Stimulated activated CD4-positive, alpha-beta T cell treated with anti-CD3 and anti-CD28 coated beads, Interleukin-1b, Interleukin-23, amount 100 ng/mL, for 1 hour (primary cell): ENCODE measurements at places on chromosomes 7 and 10.

DNA sequence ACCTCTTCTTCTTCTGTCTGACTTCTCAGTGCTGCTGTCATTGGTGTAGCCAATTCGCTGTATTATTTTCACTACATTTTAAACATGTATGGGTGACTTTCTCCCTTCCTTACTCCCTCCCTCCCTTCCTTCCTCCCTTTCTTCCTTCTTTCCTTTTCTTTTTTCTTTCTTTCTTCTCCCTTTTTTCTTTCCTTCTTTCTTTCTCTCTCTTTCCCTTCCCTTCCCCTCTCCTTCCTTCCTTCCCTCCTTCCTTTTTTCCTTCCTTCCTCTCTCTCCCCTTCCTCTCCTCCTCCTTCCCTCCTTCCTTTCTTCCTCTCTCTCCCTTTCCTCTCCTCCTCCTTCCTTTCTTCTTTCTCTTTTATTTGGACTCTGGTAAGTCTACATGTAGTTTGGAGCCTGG lies 240.8 kb downstream of the GATA3 start:
- no peak for DNase-seq

- DNase-seq = no peak
These were observed 11.0 kb upstream of the ADD3 start for GRCh38 chr10:109996766-109997171.

DNA sequence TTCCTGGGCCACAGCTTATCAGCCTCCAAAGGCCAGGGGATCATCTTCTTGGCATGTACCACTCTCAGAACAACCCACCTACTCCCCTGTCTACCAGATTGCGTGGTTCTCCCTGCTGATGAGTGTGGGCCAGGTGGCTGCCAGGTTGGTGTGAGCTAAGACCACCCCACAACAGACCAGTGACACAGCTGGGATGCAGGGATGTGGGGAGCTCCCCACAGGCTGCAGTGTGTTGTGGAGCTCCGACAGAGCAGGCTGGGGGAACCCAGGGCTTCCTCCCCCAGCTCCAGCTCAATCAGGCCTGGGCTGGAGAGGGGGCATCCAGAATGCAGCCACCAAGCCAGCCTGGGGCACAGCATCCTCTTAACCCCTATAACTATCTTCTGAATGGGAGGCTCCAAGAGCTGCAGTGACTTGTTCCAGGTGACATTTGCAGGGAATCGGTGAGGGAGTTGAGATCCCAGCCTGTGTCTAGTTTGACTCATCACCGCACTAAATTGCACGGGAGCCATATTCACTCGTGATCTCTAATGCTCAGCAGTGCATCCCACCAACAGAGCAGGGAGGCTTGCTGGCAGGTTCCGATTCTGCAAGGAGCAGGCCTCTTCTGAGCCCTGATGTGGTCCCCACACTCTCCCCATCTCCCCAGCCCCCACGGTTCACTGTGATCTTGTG lies 596 bp upstream of the GDF2 start:
- DNase-seq = no peak

GRCh38 chr7:41696323-41696916 lies 6.5 kb downstream of the INHBA start:
- no peak for DNase-seq

- DNase-seq = no peak
These were observed 135.3 kb downstream of the ARHGAP22 start for GRCh38 chr10:48469516-48470020.

DNA sequence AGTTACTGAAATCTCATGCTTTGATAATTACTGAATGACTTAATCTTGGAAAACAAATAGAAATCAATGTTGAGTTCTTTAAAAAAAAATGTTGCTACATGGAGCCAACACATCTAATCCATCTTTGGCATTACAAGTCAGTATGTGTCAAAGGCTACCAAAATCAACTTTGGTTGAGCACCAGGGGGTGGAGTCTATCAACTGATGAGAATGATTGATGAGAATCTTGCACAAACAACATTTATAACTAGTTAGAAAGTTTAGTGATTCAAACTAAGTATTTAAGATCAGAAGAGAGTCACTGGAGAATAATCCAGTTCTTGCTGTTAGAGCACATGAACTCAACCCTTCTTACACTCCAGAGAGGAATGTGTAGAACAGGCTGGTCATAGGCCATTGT lies 70.5 kb upstream of the LRRC17 start:
- DNase-seq = no peak

DNA sequence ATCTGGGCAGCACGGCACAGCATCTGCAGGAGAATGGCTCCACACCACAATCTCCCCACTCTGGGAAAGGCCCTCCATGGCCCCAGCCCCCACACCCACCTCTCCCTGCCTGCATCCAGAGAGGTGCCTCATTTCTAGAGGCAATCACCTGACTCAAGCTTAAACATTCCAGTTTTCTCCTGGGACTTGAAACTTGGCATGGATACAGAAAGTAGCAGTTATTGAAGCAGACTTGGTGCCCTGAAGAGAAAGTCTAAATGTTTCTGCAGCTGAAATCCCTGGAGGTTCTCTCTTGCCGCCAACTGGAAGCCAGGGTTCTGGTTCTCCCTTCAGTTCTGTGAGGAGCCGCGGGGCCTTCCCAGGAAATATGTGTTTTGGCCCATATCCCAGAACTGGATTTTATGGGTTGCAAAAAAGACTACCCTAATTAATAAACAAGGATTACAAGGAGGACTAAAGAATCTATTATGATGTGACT lies 122.8 kb downstream of the SKIDA1 start:
- no peak for DNase-seq

DNA sequence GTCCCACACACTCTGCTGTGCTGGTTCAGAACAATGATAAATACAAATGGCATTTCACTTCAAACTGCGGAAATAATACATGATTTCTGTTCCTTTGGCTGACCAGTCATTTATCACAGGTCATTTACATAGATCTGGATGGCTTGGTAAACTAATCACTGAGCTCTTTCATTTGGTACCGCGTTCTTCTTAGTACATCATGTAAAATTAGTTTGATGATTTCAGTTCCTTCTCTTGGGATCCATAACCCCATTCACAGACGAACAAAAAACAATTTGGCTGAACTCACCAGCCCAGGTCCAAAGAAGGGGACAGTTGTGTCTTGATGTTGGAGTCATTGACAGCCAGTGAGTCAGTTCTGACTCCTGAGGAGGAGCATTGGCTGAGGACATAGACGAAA lies 689.8 kb downstream of the INHBA start:
- no peak for DNase-seq

GRCh38 chr7:66281678-66282590 lies 76.8 kb downstream of the TPST1 start:
- no peak for DNase-seq

DNA sequence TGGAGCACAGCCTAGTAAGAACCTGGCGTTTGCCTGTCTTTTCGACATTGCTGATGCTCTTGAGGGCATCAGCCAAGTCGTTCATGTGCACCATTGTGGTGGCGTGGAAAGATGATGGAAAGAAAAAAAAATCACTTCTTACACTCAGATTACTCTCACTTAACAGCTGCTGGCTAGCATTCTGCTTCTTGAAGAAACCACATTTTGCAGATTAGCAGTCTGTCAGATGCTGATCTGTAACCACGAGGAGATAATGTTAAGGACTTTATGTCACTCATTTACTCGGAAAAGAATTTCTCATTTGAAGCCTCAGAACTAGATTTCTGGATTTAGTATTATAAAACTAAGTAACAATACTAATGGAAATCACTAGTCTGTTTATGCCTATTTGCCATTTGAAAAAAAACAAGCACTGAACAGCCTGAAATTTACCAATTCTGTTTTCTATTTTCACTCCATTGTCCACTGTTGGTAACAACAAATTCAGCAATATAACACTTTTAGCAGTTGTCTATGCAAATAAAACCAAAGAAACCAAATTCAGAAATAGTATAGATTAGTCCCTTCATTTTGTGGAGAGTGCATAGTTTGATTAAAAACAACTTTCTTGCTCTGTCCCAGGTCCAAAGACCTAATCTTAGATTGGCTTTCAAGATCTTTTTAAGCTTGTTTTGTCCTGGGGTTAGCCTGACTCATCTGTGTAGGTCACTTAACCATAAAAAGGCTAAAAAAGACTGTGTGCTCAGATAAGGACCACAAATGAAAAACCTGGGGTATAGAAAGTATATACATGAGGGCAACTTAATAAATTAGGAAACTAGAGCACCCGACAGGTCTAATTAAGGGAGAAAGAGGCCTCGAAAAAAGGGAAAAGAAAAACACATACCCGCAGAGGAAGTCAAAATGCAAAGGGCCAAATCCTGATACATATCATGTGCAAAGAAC lies 67.5 kb downstream of the NT5C2 start:
- DNase-seq = no peak

DNA sequence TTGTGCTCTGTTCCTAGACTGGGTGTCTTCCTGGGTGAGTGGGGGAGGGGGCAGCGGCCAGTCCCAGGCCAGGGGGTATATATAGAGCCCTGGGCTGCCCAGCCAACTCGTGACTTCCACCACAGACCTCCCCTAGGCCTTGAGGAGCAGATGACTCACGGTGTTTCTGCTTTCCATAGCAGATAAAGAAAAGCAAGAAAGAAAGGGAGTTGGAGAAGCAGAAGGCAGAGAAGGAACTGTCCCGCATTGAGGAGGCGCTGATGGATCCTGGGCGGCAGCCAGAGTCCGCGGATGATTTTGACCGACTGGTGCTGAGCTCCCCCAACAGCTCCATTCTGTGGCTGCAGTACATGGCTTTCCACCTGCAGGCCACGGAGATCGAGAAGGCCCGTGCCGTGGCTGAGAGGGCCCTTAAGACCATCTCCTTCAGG lies 10.1 kb downstream of the CALHM2 start:
- DNase-seq = no peak

- no peak for DNase-seq
These were observed 170.8 kb downstream of the AUTS2 start for GRCh38 chr7:69768986-69769595.

GRCh38 chr7:117238937-117239336 lies 83.9 kb downstream of the WNT2 start:
- DNase-seq = no peak

DNA sequence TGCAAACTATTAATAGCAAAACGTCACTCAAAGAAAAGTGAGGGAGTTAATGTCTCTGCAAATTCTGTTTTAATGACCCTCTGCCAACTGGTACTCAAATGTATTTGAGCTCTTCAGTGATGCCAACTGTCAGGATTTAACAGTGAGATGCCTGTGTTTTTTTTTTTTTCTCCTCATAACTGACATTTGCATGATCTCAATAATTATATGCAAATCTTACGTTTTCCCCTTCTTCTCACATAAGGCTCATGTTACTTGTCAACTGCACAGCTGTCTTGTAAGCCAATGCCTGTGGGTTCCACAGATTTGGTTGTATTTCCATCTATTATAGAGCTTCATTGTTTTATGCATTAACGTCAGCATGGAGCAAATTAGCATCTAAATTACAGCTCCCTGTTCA lies 38.2 kb downstream of the PPP1R3A start:
- DNase-seq = no peak

- no peak for DNase-seq
These were observed 58.8 kb downstream of the PARP12 start for GRCh38 chr7:140003913-140004382.

- no peak for DNase-seq
These were observed 39.5 kb upstream of the ADGRA1 start for GRCh38 chr10:133048266-133048665.

- no peak for DNase-seq
These were observed 119.6 kb upstream of the ADO start for GRCh38 chr10:62684911-62685310.

DNA sequence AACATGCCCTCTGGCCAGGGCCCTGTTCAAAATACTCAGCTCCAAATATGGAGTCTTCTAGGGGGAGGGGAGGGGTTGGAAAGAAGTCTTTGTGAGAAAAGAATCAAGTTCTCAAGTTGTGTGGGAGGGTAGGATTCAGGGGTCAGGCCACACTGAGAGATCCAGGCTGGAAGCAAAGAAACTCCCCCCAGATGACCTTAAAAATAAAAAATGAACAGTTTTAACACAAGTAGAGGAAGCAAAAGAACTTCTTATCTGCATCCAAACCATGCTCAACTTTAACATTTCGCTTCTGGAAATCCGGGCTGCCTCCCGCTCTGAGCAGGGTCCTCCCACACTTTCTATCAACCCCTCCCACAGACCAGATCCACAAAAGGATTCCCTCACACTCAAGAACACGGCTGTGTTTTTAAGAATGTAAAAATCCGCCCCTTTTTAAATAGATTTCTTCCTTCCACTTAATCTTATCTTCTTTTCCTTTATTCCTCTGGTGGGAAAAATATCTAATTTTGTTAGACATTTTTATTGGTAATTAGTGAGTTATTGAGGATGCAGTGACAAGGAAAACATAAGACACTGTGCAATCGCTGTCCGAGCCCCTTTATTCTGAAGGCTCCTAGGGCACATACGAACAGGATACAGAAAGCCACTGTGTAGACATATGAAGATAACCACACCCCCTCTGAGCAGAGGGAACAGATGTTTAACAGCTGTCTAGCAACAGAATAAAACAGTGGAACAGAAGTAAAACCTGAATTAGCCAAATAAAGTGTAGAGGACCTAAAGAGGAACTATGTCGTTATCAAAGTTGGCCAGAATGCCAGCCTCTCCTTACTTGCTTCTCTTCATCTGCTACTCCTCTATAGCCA lies 43.8 kb downstream of the CYTH3 start:
- DNase-seq = no peak

DNA sequence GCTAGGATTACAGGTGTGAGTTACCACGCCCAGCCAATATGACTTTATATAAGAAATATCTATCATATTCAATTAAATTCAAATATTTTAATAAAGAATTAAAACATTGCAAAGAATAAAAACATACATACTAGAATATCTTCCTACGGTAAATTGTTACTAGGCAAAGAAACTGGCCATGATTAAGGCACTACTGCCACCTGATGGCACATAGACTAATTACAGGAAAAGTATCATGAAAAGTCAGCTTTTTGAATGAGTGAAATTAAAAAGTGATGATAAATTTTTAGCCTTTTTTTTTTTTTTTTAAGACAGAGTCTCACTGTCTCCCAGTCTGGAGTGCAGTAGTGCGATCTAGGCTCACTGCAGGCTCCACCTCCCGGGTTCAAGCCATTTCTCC lies 30.9 kb downstream of the MRPS33 start:
- no peak for DNase-seq

DNA sequence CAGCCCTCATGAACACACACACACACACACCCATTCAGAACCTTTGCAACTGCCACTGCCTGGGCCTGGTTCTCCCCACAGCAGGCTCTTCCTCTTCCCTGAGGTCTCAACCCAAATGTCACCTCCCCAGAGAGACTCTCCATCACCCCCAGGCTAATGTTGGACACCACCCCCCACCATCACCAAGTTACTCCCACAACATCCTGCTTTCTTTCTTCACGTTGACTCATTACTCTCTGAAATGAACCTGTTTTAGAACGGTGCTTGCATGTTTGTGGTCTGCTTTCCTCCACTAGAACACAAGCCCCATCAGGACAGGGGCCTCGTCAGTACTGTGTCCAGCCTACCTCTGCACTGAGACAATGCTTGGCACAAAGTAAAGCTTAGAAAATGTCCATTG lies 16.0 kb downstream of the AFAP1L2 start:
- no peak for DNase-seq

DNA sequence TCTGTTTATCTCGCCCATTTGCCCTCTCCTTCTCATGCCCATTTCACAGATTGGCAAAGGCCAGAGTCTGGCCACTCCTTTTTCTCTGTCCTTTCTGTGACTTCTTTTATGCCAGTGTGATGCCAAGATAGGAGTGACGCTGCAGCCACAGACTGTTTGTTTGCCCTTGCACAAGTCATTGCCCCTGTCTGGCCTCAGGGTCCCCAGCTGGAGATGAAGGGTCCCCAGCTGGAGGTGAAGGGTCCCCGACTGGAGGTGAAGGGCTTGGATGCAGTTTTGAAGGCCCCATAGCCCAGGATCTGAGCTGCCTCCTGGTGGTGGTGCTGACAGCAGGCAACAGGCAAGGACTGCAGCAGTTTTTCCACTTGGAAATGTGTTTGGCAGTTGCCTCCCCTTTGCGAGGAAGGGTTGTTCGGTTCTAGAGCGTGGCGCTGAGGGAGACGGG lies 50.8 kb upstream of the SLC29A3 start:
- no peak for DNase-seq
